Suprapubic skin (tissue), 4 donors: ENCODE measurements at places on chromosomes 11 and 22.

- no peaks in the 10 kb centered on the region for H3K27me3 ChIP-seq
- DNase-seq = no peak
- peaks cover 27% of the 10 kb centered on the region for H3K4me1 ChIP-seq
- H3K4me3 ChIP-seq = no peak overlapping the region
These were observed 35.8 kb downstream of the TNKS1BP1 start for GRCh38 chr11:57288771-57289579.

DNA sequence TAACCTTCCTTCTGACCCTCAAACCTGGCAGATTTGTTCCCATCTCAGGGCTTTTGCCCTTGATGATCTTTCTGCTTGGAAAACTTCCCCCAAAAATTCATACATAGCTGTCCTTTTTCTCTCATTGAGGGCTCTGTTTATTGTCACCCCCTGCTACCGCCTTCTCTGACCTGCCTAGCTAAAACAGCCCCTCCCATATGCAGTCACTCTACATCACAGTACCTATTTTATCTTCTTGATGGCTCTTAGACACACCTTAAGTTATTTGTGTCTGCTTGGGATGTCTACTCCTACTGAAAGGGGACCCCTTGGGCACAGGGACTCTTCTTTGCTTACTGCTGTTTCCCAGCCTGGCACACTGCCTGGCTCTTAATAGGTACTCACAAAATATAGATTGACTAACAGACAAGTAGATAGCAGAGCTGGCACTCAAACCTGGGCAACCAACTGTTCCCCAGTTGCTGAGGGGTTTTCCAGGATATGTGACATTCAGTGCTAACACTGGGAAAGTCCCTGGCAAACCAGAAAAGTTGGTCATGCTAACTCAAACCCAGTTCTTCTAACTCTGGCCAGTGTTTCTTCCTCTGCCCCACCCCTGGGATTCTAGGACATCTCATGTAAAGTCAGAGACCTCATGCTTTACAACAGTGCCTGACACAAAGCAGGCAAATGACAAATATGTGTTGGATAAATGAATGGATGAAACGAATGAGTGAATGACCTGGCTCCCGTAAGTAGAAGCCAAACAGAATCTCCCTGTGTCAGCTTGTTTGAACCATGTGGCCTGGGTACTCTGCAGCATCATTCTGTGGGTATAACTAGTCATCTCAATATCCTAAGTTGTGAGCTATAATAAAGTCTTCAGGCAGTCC lies 19.8 kb upstream of the FJX1 start:
- no peaks in the 10 kb centered on the region for H3K36me3 ChIP-seq
- H3K4me1 ChIP-seq = peaks cover 37% of the 10 kb centered on the region
- no peak overlapping the region for H3K4me3 ChIP-seq

DNA sequence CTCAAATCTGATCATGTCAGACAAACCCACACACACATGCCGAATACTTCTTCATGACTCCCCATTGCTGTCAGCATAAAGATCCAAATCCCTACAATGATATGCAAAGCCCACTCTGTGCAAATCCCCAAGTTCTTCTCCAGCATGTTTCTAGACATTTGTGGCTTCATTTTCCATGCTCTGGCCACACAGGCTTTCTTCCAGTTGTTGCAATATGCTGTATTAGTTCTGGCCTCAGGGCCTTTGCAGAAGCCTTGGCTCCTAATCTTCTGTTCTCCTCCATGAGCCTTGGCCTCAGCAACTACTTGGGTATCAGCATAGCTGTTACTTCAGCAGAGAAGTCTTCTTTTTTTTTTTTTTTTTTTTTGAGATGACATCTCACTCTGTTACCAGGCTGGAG lies 49.6 kb downstream of the NAV2 start:
- no peak overlapping the region for H3K27ac ChIP-seq
- no peaks in the 10 kb centered on the region for H3K27me3 ChIP-seq
- no peaks in the 10 kb centered on the region for H3K4me1 ChIP-seq
- no peaks in the 10 kb centered on the region for H3K36me3 ChIP-seq
- no peak for DNase-seq

DNA sequence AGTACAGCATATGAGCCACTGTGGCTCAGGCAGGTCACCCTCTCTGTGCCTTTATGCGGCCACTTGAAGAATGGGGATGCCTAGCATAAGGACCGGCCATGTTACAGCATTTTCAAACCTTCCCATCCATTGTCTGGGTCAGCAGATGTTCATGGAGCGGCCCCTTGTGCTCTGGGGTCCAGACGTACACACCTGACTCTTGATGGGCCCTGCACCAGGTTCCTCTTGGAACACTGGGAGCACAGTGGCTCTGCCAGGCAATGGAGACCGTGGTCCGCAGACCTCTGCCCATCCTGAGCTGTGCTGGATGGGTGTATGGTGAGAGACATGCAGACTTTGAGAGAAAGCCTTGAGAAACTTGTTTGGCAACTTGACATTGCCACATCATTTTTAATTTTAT lies 9.8 kb downstream of the PRDM11 start:
- H3K4me3 ChIP-seq = no peak overlapping the region
- H3K27ac ChIP-seq = no peak overlapping the region
- H3K4me1 ChIP-seq = peaks cover 57% of the 10 kb centered on the region

GRCh38 chr11:27806122-27806521 lies 105.9 kb upstream of the BDNF start:
- no peak overlapping the region for H3K4me3 ChIP-seq
- H3K4me1 ChIP-seq = no peaks in the 10 kb centered on the region
- H3K36me3 ChIP-seq = no peaks in the 10 kb centered on the region
- no peak overlapping the region for H3K27ac ChIP-seq
- DNase-seq = no peak
- H3K27me3 ChIP-seq = no peaks in the 10 kb centered on the region
